ENCODE measurements at places on chromosomes 7 and 10.

- no peak for DNase-seq
Measured at GRCh38 chr10:104680467-104681401, 39.6 kb downstream of the SORCS3 start.

DNA sequence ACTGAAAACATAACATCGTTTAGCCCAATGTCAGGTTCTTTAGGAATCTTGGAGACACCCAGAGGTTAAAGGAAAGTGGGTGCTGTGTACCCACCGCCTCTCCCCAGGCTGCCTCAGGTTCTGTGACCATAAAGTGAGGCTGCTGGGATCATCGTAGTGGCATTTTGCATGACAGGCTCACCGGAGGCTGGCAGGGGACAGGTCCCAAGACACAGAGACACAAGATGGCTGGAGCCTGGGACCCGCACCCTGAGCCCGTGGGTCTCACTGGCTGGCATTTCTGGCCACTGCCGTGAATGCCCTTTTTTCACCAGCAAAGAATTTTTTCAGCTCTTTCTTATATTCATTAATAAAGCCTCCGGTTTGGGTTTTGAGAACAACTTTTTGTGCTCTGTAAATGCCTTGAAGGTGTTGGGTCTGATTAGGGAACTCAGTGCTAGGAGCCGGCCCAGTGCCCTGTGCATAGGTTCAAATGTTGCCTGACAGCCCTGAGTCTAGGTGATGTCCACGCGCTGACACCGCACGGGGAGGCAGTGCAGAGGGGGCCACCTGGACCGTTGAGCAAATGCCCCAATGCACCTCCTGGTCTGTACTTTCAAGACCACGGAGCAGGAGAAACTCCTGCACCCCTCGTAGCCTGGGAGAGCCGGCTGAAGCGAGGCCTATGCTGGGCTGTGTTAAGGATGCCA is 130.0 kb downstream of the PAXIP1 start:
- no peak for DNase-seq

GRCh38 chr10:11164803-11165590 is 147.3 kb downstream of the CELF2 start:
- DNase-seq = no peak

GRCh38 chr10:85445702-85446101 is 920.9 kb downstream of the GRID1 start:
- no peak for DNase-seq
